Vagina (tissue), 2 donors: ENCODE measurements at places on chromosomes 16 and 17.

DNA sequence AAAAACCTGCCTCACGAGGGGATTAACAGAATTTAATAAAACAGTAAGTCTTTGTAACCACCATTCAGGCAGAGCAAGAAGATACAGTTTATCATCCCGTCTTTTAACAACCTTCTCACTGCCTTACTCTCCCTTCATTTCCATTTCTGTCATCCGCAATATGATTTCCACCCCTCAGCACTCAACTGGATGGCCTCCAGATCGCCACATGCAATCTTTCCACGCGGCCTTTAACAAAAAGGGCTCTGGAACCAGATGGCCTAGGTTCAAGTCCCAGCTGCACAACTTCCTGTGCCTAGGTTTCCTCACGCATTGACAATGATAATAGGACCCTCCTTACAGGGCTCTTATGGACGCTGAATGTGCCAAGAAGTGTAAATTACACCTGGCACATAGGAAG, 103.6 kb downstream of the GAS7 start:
- peak; percentile 86 for DNase-seq

DNA sequence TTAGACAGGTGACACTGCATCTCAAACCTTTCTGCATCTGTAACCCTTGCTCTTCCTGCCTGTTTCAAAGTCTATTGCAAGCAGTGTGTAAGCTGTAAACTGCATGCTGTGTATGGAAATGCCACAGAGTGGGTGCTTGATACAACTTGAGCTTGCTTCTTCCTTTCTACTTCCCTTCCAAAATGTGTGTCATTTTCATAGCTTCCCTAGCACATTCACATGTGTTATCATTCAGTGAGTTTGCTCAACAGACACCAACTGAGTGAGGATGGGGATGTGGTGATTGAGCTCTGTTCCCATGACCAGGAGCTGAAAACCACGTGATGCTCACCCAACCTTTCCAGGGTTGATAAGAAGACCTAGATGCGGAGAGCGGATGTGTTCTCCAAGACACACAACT, 111.1 kb downstream of the VAT1L start:
- DNase-seq = no peak

DNA sequence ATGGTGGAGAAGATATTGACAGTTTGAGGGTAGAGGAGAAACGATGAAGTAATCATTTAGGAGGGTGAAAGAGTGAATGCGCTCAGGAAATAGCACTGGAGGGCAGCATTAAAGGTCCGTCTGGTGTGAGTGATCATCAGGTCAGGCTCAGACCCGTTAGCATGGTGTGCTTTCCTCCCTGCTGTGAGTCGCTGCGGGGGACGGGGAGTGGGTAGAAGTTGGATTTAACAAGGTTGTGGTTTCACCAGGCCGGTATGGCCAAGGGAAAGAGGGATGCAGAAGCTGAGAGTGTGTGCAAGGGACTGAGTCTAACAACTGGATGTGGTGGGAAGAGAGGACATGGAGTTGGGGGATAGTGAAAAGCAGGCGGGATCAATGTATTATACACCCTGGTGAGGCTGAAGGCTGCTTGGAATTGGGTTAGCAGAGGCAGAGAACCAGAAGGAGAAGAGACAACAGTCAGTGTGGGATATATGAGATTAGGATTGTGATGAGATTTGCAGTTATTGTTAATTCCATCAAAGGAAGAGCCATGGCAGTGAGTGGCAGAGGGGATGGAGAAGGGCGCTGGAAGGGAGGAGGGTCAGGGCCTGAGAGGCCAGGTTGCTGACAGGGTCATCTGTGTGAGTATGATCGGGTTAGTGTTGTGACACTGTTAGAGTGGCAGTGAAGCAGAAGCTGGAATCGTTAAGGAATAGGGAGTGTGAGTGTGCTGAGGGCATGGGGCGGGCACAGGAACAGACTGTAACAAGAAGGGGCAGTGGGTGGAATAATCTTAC, 59.0 kb upstream of the TBX2 start:
- no peak for DNase-seq

DNA sequence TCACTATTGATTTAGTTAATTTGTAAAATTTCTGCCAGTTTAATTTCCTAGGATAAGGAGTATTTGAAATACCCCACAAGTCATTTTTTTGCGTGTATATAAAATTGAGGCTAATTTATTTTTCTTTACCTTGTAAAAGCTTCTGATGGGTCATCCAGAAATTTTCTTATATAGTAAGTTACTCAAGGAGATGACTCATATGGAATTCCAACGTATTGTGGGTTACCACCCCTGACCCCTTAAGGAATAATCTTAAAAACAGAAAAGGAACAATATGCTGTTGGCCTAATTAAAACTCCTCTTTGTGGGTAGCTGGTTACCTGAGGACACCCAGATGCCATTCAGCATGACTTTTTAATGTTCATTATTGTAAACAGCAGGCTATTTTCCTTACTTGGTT, 13.6 kb downstream of the HEATR6 start:
- DNase-seq = no peak

- DNase-seq = no peak
Measured at GRCh38 chr16:23505180-23505665, 5.1 kb downstream of the GGA2 start.

- no peak for DNase-seq
Measured at GRCh38 chr16:66786551-66786950, 14.8 kb downstream of the TERB1 start.

GRCh38 chr16:1327619-1327947, 5.9 kb upstream of the BAIAP3 start:
- DNase-seq = no peak

DNA sequence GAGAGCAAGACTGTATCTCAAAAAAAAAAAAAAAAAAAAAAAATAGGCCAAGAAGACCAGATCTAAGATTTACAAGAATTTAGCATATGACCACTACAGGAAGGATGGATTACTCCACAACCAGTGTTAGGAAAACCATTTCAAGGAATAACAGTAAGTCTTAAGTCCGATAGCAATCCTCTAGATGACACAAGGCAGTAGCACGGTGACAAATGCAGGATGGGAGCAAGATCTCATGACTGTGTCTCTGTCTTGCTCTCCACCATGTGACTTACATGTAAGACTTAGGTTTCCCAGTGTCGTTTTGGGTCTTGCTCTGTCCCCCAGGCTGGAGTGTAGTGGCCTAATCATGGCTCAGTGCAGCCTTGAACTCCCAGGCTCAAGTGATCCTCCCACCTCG, 27.8 kb downstream of the C16orf96 start:
- no peak for DNase-seq

GRCh38 chr17:9195961-9196670, 174.8 kb downstream of the NTN1 start:
- no peak for DNase-seq

GRCh38 chr17:4588898-4589625, 4.7 kb downstream of the SMTNL2 start:
- DNase-seq = no peak

GRCh38 chr17:44875761-44876160, 23.5 kb downstream of the EFTUD2 start:
- DNase-seq = no peak

GRCh38 chr16:74991593-74992403, 6.9 kb upstream of the WDR59 start:
- no peak for DNase-seq

GRCh38 chr17:56785405-56785804, 48.3 kb downstream of the C17orf67 start:
- no peak for DNase-seq

GRCh38 chr17:38996660-38997337, 29.6 kb upstream of the FBXO47 start:
- no peak for DNase-seq

DNA sequence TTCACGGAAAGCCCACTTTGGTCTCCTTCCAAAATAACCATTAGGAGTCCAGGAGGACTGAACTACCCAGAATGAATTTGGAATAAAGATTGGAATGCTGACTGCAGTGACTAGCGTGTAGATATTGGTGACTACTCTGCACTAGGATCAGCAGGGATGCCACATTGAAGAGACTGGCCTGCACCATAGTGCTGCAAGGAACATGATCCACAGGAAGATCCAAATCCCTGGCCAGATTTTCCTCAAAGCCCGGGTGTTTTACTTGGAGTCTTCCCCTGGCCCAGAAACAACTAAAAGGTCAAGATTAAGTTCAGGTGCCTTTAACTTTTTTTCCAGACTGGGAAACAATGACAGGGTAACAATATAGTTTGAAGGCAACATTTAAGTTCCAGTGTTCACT, 870.4 kb downstream of the CDH8 start:
- no peak for DNase-seq

- no peak for DNase-seq
Measured at GRCh38 chr16:52781005-52781630, 234.2 kb upstream of the TOX3 start.

GRCh38 chr17:81573794-81574642, 21.9 kb upstream of the FAAP100 start:
- no peak for DNase-seq

DNA sequence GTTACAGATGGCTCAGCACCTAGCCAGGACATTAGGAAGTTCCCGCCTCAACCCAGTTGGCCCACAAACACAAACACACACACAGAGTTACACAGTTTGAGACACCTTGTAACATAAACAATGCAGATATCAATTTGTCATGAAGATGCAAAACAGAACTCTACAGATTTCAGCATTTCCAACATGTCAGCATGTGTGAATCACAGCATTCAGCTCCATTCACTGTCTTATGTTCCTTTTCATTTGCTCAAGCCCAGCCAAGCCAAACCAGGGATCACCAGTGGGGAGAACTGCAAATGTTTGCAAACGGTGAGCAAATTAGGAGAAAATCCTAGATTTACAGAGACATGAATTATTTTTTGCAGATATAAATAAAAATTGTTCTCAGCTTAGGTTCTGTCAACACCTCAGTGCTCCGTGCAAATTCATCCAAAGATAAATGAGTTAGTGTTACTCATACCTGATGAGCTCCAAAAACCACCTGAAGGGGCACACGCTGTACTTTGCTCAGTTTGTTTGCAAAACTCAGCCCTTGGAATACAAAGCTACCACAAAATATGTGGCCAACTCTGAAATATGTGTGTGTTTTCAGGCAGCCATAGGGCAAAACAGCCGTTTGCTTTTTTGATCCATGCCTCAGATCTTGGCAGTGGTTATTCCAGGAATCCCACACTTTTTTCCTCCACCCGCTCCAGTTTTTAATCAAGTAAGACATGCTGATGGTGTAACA, 16.3 kb upstream of the COX10 start:
- DNase-seq = no peak

DNA sequence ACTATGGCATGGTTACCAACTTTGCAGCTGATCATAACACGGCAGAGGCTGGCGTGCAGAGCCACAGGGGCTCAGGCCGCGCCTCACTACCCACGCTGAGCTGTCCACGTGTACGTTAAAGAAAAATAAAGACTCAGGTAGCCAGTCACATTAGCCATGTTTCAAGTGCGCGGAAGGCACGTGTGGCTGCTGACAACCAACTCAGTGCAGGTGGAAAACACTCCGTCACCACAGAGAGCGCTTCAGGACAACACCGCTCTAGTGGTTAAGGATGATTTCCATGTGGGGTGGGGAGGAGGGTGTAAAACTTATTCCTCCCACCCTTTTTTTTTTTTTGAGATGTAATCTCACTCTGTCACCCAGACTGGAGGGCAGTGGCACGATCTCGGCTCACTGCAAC, 33.8 kb downstream of the ZCCHC14 start:
- no peak for DNase-seq
